ENCODE measurements at places on chromosomes 2 and 18. TPM values are rescaled to one million over a fixed set of nuclear protein-coding genes. Genes with fewer than 3 reads are reported as not detected.
A peak's percentile ranks its signal among the peaks of the same experiment; 100 is the strongest.

The PMS1 gene
- polyA plus RNA-seq = 17.3 TPM

The ABCB11 gene
- 0.01 TPM for polyA plus RNA-seq

The CCDC102B gene
- polyA plus RNA-seq = 6.5 TPM

The RGPD4 gene
- not detected for polyA plus RNA-seq

The PROKR1 gene
- not detected for polyA plus RNA-seq

The DUSP2 gene
- polyA plus RNA-seq = 29.1 TPM

The PARD3B gene
- polyA plus RNA-seq = 2.4 TPM

The ASXL3 gene
- 0.12 TPM for polyA plus RNA-seq

DNA sequence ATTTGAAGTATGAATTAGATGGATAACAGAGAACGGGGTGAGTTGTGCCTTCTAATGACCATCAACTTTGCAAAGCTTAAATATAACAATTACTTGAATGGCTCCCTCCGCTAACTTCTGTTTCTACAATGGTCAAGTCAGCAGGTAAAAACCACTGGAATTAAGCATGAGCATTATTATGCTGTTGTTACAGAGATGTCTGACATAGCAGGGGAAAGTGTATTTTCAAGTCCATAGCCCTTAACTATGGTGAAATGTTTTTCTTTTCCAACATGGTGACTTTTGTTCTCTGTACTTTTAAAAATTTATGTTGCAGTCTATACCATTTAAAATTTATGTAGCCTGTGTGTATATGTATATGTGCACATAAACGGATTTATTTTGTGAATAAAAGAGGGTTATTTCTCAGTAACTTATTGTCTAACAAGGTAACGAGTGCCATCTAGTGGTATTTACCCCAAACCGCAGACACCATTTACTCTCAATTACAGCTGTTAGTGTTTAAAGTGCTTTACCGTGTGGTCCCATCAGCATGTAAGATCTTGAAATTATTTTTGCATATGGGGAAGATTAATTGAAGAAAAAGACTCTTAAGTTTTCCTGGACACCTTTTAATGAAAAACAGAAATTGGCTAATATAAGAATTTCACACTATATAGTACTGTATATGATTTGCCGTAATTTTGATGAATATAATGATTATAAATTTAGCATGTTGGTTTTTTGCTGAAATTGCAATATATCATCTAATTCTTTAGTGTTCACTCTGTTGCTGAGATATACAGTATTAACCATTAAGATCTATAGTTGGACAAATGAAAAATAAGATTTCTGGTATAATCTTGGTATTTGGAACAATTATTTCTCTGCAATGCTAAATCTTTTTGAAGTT is 78.2 kb downstream of the UBE2E3 start:
- no peaks in the 10 kb centered on the region for H3K27me3 ChIP-seq
- H3K4me1 ChIP-seq = no peaks in the 10 kb centered on the region
- DNase-seq = no peak
- no peaks in the 10 kb centered on the region for H3K36me3 ChIP-seq

DNA sequence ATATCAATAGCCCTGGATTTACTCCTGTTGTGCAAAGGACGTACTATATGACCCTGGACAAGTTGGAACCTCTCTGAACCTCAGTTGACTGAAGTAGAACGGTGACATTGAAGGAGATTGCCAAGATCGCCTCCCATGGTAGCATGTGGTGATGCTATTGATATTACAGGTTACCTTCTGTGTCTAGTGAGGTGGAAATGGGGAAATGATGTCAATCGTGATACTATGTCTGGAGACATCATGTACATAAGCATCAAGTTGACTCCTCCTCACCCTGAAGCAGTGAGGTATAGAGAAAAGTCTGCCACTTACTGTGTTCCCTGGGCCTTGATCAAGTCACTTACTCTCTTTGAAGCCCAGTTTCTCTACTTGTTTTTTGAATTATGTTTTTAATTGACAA is 93.9 kb downstream of the KLF7 start:
- DNase-seq = no peak
- no peaks in the 10 kb centered on the region for H3K36me3 ChIP-seq
- peaks cover 30% of the 10 kb centered on the region for H3K4me1 ChIP-seq
- H3K4me3 ChIP-seq = no peak overlapping the region
- no peaks in the 10 kb centered on the region for H3K27me3 ChIP-seq

DNA sequence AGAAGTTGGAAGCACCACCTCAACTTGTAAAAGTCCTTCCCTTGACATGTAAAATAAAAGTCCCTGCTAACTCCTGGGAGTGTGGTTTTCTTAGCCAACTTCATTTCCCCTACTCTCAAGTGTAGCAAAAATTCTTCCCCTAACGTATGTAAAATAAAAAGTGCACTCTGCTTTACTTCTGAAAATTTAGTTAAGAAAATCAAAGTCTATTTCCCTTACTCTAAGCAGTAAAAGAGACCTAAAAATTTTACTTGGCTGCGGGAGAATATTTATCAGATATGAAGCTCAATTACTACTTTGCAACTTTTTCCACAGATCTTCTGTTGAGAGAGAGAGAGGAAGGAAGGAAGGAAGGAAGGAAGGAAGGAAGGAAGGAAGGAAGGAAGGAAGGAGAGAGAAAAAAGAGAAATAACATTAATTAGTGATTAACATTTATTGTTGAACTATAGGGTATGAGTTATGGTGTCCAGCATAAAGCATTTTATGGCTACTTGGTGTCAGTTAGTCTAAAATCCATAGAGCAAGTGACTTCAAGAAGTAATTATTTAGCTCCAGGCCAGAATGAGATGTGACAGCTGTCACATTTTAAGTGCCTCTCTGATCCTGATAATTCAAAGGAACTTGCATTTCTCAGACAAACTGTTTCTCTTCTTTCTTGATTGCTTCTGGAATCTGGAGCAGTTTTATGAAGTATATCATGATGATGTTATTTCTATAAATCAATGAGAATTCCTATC is 210.3 kb downstream of the TMX3 start:
- no peak overlapping the region for H3K4me3 ChIP-seq
- H3K27ac ChIP-seq = no peak overlapping the region
- no peaks in the 10 kb centered on the region for H3K4me1 ChIP-seq

DNA sequence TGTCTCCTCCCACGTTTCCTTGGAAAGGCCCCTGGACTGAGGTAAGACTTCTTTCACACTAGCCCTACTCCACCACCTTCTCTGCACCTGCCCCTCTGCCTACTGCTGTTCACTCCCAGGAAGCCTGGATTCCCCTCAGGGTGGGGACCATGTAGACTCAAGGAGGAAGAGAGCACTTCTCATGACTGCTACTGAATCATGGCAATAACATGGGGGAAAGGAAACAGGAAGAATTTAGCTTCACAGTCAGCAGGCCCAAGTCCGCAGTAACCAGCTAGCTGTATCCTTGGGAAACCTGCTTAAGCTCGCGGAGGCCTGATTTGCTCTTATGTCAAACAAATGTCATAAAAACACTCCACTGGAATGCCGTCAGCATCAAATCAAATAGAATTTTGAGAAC is 126.2 kb upstream of the CAPN13 start:
- H3K27me3 ChIP-seq = no peaks in the 10 kb centered on the region
- H3K4me3 ChIP-seq = no peak overlapping the region
- no peak overlapping the region for H3K27ac ChIP-seq
- H3K4me1 ChIP-seq = no peaks in the 10 kb centered on the region
- DNase-seq = no peak

DNA sequence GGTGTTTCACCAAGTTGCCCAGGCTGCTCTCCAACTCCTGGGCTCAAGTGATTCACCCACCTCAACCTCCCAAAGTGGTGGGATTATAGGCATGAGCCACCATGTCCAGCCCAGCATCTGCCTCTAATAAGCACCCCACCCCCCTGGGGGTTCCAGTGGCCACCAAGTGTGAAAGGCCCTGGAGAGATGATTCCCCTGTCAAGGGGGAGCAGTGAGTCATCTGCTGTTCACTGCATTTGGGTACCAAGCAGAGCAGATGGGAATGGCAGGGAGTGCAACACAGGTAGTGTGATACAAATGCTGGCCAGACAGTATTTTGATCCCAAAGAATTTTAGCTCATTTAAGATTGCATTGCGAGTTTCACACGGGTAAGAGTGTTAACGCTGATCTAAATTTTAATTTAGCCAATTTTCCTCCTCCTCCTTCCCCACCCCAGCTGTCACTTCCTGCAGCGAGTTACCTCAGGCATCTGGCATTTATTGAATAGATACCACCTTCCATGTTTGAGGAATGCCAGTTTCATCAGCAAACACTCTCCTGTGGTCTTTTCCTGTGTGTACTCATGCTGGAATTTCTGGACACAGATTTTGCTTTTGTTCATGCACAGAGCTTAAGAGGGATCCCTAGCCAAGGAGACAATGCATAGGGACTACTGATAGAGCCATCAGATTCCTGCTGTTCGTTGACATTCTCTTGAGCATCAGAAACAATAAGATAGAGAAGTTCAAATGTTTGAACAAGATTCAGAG is 32.4 kb upstream of the NCK2 start:
- no peak for DNase-seq
- no peaks in the 10 kb centered on the region for H3K27me3 ChIP-seq
- H3K4me1 ChIP-seq = no peaks in the 10 kb centered on the region

DNA sequence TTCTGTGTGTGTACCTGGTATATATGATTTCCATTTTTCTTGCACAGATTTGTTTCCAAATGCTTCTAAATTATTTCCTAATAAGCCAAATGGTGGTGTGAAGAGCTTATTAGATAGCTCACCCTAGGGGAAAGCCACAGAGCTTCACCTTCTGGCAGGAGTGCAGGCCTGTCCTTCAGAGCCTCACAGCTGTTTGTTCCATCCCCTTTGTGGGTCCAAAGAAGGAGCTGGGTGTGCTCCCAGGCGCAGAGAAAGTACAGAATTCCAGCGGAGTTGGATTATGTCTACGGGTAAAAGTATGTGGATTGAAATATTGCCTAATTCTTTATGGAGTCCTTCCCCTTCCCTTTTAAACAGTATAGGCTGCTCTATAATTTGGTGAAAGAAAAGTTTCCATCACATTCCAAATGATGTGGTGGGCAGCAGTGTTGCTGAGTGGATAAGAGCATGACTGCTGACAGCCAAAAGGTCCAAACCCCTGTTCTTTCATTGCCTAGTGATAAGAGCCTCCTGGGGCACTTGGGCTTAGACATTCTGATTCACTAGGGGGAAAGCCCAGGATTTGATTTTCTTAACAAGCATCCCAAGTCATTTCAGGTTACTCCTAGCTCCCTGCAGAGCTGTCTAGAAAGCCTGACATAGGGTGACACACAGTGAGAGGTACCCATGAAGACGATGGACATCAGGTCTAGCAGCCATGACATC is 86.6 kb downstream of the WDSUB1 start:
- H3K4me1 ChIP-seq = no peaks in the 10 kb centered on the region
- no peak for DNase-seq
- no peak overlapping the region for H3K4me3 ChIP-seq
- H3K36me3 ChIP-seq = peaks cover 78% of the 10 kb centered on the region

DNA sequence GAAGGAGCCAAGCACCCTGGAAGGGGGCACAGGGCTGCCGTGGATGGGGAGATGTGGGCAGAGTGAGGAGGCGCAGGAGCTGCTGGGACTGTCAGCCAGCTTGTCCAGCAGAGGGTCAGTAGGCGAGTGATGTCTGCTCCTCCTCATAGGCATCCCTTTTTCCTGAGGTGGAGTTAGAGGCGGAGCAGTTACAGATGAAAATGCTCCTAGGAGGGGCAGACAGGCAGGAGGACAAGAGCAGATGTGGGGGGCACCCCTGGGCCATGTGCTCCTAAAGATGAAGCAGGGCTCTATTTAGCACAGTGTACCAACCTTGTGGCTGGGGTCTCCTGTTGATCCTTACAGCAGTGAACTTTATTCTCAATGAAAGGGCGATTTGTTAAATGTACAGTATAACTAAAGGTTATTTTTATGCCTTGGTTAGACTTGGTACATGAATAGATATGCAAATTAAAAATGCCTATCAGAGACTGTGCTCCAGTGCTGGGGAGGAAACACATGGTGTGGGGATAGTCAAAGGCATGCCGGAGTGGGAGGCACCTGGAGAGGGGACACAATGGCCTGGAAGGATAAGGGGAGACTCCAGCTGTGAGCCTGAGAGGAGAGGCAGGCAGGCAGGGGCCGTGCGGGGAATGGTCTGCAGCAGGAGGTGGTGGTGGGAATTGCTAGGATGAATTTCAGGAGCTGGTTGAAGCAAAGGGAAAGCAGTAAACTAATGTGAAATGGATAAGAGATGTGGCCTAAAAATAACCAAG is 175.3 kb downstream of the CLIP4 start:
- peaks cover 10% of the 10 kb centered on the region for H3K27me3 ChIP-seq
- no peak overlapping the region for H3K27ac ChIP-seq
- H3K4me3 ChIP-seq = no peak overlapping the region
- H3K4me1 ChIP-seq = no peaks in the 10 kb centered on the region
- no peaks in the 10 kb centered on the region for H3K36me3 ChIP-seq
- DNase-seq = no peak

GRCh38 chr18:22683786-22684185 is 249.3 kb upstream of the RBBP8 start:
- H3K4me1 ChIP-seq = peaks cover 12% of the 10 kb centered on the region
- no peaks in the 10 kb centered on the region for H3K27me3 ChIP-seq
- no peaks in the 10 kb centered on the region for H3K36me3 ChIP-seq
- no peak for DNase-seq
- no peak overlapping the region for H3K27ac ChIP-seq

DNA sequence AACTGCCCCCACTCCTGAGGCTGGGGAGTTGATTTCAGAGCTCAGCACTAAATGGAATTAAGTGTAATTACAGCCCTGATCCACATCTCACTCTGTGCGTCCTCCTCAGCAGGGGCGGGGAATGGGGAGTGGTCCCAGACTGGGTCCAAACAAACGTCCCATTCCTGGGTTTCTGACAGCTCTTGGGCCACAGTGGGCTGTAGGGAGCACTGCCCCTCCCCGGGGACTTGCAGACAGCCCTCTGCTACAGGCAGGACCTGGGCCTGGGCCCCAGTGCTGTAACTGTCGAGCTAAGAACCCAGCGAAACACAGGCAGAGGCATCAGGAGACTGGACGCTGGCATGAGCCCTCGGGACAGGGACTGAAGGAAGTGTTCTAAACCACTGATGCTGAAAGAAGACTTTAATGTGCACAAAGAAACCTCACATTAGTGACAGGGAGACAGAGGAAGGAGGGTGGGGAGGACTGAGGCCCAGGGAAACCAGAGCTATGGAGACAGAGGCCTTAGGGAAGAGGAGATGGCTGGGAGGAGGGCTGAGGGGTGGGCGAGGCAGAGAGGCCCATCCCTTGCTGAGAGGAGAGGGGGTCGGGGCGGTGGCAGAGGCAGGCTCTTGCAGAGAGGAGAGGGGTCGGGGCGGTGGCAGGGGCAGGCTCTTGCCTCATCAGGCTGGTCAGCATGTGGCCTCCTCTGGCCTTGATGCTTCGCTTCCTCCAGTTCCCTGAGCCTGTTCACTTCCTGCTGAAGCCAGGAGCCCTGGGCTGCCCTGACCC is 5.8 kb upstream of the SEMA4C start:
- no peaks in the 10 kb centered on the region for H3K27me3 ChIP-seq
- H3K27ac ChIP-seq = peak overlapping the region; percentile 99
- H3K4me3 ChIP-seq = no peak overlapping the region
- H3K36me3 ChIP-seq = no peaks in the 10 kb centered on the region
- peaks cover 51% of the 10 kb centered on the region for H3K4me1 ChIP-seq

DNA sequence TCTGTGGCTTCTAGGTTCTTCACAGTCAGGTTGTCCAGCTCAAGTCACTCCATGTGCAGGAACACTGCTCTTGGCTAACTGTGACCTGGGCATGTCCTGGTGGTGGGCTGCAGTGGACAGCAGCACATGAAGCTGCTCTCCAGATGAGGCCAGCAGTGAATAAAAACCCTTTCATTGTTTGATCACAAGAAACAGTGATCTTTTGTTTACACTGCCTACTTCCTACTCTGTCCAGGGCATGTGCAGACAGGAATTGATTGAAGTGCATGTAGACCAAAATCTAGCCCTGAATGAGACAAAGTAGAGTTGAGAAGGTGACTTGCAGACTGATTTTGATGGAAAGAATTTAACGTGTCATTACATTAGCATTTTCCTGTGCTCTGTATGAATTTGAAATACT is 34.9 kb downstream of the BCL2L11 start:
- peaks cover 60% of the 10 kb centered on the region for H3K36me3 ChIP-seq
- H3K4me1 ChIP-seq = no peaks in the 10 kb centered on the region
- no peak overlapping the region for H3K4me3 ChIP-seq
- no peak overlapping the region for H3K27ac ChIP-seq
- DNase-seq = no peak
- no peaks in the 10 kb centered on the region for H3K27me3 ChIP-seq

Data from heart right ventricle (tissue), 16 donors.